ENCODE measurements at places on chromosomes 16 and 17. TPM values are rescaled to one million over a fixed set of nuclear protein-coding genes. Genes with fewer than 3 reads are reported as not detected.
A peak's percentile ranks its signal among the peaks of the same experiment; 100 is the strongest.

DNA sequence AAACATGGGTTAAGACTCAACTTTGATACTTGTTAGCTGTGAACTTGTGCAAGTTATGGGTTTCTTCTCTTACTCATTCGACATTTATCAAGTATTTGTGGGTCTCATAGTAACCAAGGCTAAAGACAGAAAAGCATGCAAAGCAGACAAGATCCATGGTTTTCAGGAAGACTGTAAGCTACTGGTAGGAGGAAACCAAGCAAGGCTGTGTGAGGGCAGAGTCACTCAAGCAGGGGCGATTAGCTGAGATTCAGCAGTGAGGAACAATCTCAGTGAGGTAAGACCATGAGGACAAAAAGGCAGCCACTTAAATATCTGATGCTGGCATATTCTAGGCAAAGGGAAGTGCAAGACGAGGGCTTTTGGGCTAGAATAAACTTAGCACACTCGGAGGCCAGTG is 29.5 kb downstream of the MBTD1 start:
- no peak overlapping the region for H3K4me3 ChIP-seq
- no peaks in the 10 kb centered on the region for H3K36me3 ChIP-seq
- H3K4me1 ChIP-seq: 0 out of 2 replicates have a peak, but pooled peaks cover 2% of the 10 kb centered on the region
- H3K27ac ChIP-seq: no peak overlapping the region
- peak; percentile 8 for DNase-seq
- H3K27me3 ChIP-seq: no peaks in the 10 kb centered on the region

- peaks cover 5% of the 10 kb centered on the region for H3K27me3 ChIP-seq
- H3K4me1 ChIP-seq: no peaks in the 10 kb centered on the region
- H3K36me3 ChIP-seq: no peaks in the 10 kb centered on the region
- no peak overlapping the region for H3K4me3 ChIP-seq
- H3K27ac ChIP-seq: no peak overlapping the region
Measured at GRCh38 chr16:50671644-50672260, 9.4 kb downstream of the SNX20 start.

DNA sequence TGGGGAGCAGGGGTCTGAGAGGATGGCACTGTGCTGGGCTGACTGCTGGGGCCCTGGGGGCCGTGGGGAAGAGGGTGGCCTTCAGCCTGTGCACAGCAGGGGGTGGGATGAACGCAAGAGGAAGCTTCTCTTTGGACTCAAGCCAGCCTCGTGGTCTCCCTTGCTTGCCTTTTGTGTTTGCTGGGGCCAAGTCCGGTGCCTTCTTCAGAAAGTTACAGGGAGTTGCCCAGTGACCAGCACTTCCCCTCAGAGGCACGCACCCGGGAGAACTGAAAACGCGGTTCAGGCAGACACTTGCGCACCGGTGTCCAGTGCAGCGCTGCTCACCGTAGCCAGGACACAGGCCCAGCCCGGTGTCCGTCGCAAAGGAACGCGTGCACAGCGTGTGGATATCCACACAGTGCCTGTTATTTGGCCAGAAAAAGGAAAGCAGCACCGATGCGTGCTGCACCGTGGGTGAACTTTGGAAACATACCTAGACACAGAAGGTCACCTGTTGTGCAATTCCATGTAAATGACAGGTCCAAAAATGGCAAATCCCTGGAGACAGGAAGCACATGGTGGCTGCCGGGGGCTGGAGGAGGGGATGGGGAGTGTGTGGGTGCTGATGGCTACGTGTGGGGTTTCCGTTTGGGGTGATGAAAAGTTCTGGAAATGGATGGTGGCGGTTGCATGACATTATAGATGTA is 29.4 kb upstream of the NUDT16L1 start:
- no peak for DNase-seq
- no peaks in the 10 kb centered on the region for H3K27me3 ChIP-seq

DNA sequence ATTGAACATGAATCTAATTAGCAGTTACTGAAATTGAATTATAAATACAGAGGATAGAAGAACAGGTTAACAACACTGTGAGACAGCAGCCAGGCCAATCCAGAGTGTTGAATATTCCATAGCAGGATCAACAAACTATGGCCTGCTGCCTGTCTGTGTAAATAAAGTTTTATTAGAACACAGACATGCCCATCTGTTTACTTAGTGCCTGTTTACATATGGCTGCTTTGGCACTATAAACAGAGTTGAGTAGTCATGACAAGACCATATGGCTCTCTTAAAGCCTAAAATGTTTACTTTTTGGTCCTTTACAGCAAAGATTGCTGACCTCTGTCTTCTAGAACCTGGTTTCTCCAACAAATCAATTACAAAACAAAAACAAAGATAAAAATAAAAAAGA is 115.4 kb upstream of the CDC42EP4 start:
- H3K4me1 ChIP-seq: no peaks in the 10 kb centered on the region
- no peak for DNase-seq
- no peak overlapping the region for H3K4me3 ChIP-seq
- H3K27me3 ChIP-seq: no peaks in the 10 kb centered on the region
- no peak overlapping the region for H3K27ac ChIP-seq
- no peaks in the 10 kb centered on the region for H3K36me3 ChIP-seq

ARHGAP44 gene
- total RNA-seq: 1.1 TPM

GRCh38 chr17:2815781-2816185 is 19.5 kb downstream of the RAP1GAP2 start:
- no peaks in the 10 kb centered on the region for H3K36me3 ChIP-seq
- no peak overlapping the region for H3K27ac ChIP-seq
- H3K27me3 ChIP-seq: no peaks in the 10 kb centered on the region
- H3K4me3 ChIP-seq: no peak overlapping the region
- no peak for DNase-seq
- peaks cover 3% of the 10 kb centered on the region for H3K4me1 ChIP-seq

DNA sequence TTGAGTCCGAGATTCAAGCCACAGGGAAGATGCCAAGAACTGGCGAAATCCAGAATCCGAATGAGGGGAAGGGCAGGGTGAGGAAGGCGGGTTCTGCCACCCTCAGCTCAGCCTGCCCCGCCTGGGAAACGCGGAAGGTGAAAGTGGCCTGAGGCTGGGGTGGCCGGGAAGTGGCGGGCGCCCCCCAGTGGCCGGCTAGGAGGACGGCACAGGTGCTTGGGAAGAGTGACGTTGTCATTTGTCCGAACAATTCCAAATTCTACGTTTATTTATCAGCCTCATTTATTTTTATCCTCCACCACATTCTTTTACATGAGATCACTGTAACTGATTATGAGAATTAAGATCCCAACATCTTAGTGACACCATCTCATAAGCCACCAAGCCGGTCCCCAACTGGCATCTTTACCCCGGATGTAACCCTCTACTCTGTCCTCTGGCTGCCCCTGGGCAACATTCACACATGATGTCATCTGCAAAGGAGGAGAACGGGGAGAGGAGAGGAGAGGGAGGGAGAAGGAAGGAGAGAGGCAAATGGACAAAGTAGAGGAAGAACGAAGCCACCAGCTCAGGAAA is 21.3 kb downstream of the SRCIN1 start:
- peak; percentile 33 for DNase-seq
- peaks cover 76% of the 10 kb centered on the region for H3K27me3 ChIP-seq
- H3K4me1 ChIP-seq: no peaks in the 10 kb centered on the region
- no peaks in the 10 kb centered on the region for H3K36me3 ChIP-seq

GRCh38 chr17:70355185-70355584 is 185.9 kb downstream of the KCNJ2 start:
- no peaks in the 10 kb centered on the region for H3K4me1 ChIP-seq
- H3K4me3 ChIP-seq: no peak overlapping the region
- H3K27me3 ChIP-seq: no peaks in the 10 kb centered on the region
- no peak overlapping the region for H3K27ac ChIP-seq

DNA sequence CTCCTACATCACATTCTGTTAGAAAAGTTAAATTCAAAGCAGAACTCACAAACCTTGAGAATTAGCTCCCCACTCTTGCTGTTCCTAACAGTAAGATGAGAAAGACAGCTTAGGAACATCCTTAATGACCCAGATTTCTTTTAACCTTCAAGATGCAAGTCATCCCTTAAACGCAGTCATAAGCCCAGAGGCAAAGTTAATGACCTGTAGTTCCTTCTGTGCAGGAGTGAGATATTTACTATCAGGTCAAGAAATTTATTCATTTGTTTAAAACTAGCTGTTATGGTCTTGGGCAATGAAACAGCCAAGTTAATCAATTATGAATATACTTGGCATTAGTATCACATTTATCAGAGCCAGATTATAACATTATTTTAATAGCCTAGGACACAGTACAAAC is 37.1 kb downstream of the NXPH3 start:
- no peaks in the 10 kb centered on the region for H3K4me1 ChIP-seq
- no peaks in the 10 kb centered on the region for H3K27me3 ChIP-seq
- H3K36me3 ChIP-seq: peaks cover 23% of the 10 kb centered on the region
- H3K27ac ChIP-seq: no peak overlapping the region
- no peak for DNase-seq

- DNase-seq: no peak
- H3K36me3 ChIP-seq: peaks cover 6% of the 10 kb centered on the region
- H3K4me1 ChIP-seq: peaks cover 3% of the 10 kb centered on the region
- peaks cover 7% of the 10 kb centered on the region for H3K27me3 ChIP-seq
Measured at GRCh38 chr16:30430428-30430970, 669 bp upstream of the DCTPP1 start.

- no peak overlapping the region for H3K4me3 ChIP-seq
- no peaks in the 10 kb centered on the region for H3K27me3 ChIP-seq
- no peaks in the 10 kb centered on the region for H3K36me3 ChIP-seq
- no peak for DNase-seq
- peaks cover 41% of the 10 kb centered on the region for H3K4me1 ChIP-seq
- H3K27ac ChIP-seq: peak overlapping the region; percentile 70
Measured at GRCh38 chr17:57442914-57443571, 186.7 kb downstream of the MSI2 start.

GRCh38 chr17:31266042-31266441 is 31.0 kb downstream of the OMG start:
- H3K27me3 ChIP-seq: no peaks in the 10 kb centered on the region
- no peak overlapping the region for H3K4me3 ChIP-seq
- DNase-seq: no peak
- H3K36me3 ChIP-seq: peaks cover 10% of the 10 kb centered on the region

KCNJ16 gene
- not detected for total RNA-seq

- no peaks in the 10 kb centered on the region for H3K27me3 ChIP-seq
- no peaks in the 10 kb centered on the region for H3K36me3 ChIP-seq
- H3K27ac ChIP-seq: no peak overlapping the region
- no peak overlapping the region for H3K4me3 ChIP-seq
- no peaks in the 10 kb centered on the region for H3K4me1 ChIP-seq
Measured at GRCh38 chr16:31401436-31401835, 8.3 kb downstream of the ITGAD start.

SEPTIN12 gene
- not detected for total RNA-seq

TMC5 gene
- not detected for total RNA-seq
